T-helper 17 cell (primary cell): ENCODE measurements at places on chromosomes 4 and X.

DNA sequence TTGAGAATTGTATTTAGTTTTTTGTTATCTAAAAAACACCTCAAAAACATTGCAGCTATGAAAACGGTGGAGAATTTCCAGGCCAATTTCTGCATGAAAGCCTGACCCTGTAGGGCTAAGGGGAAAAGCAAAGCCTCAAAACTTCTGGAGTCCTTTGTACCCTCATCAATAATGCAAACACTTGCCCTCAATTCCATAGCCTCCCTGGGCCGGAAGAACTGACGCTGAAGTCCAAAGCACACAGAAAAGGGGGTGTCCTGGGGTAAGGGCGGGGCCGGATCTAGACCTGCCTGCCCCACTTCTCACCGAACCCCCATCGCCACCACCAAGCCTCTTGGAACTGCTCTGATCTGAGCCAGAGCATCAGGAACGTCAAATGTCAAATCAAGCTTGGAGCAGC is 173.9 kb upstream of the S100G start:
- no peak for DNase-seq

- no peak for DNase-seq
These were observed 70.2 kb upstream of the BCOR start for GRCh38 chrX:40167850-40168479.

GRCh38 chr4:1544861-1545281 is 138.6 kb upstream of the NKX1-1 start:
- DNase-seq, result no peak

- DNase-seq, result no peak
These were observed 54.0 kb upstream of the PLAC1 start for GRCh38 chrX:134712272-134712671.

GRCh38 chr4:10421344-10422055 is 35.7 kb downstream of the ZNF518B start:
- no peak for DNase-seq

DNA sequence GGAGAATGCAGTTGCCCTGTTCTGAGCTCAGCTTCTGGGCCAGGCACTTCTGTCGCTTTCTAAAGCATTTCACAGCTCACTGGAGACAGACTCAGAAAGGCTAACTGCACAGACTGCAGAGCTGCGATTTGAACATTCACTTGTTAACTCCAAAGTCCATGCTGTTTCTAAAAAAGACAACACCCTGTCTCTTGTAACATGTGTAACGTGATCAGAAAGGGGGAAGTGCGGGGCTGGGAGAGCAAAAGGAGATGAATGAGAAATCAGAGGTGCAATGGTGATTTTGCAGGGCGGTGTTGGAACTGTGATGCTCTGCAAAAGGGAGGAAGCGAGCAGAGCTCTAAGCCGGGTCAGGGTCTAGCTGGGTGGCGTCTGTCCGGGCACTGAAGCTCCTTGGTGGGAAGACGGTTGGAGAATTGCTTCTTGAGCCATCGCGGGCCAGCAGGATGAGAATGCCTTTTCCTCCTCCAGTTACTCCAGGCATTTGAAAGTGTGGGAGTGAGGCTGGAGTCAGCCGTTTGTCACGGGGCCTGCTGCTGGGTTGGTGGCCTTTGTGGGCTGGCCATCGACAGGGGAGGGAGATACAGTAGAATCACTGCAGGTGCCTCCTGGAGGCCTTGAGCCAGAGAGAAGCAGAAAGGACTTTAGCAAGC is 20.3 kb downstream of the TBC1D14 start:
- no peak for DNase-seq

- no peak for DNase-seq
These were observed 80.0 kb downstream of the JAKMIP1 start for GRCh38 chr4:6120361-6120760.

DNA sequence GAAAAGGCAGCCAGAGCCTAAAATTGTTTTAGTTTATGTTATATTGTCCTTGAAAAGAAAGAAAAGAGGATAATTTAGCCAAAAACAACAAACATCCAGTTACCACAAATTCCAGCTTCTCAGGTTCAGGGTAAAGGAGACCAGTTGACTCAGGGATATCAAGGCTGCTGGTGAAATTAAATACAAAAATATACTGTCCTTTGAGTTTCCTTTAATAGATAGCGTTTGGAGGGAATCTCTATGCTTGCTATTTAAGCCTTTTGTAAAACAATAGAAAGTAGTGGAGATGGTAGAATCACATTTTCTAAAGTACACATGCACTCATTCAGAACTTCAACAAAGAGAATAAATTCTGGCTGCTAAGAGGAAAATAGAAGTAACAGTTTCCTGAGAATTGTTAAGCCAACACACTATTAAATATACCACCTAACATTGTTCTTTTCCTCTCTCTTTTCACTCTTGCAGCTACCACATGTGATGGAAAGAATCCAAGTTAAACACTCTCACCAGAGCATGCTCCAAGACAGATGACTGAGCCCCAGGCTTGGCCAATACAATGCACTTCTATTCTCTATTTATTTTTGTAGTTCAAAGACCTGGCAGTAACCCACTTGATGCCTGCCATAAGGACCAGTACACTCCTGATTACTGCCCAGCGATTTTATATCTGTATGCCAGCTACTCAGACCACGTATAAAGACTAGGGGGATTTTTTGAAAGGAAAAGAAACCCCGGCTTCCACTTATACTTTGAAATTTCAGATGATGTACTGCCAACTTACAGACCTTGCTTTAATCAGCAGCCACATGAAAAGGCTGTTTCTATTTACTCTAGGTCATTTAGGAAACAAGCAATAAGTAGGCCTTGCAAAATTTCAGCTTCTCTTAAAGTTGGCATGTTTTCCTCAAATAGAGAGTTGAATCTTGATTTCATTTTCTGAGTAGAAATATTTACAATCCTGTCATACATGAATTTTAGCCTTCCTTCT is 756.9 kb downstream of the FAT4 start:
- no peak for DNase-seq

DNA sequence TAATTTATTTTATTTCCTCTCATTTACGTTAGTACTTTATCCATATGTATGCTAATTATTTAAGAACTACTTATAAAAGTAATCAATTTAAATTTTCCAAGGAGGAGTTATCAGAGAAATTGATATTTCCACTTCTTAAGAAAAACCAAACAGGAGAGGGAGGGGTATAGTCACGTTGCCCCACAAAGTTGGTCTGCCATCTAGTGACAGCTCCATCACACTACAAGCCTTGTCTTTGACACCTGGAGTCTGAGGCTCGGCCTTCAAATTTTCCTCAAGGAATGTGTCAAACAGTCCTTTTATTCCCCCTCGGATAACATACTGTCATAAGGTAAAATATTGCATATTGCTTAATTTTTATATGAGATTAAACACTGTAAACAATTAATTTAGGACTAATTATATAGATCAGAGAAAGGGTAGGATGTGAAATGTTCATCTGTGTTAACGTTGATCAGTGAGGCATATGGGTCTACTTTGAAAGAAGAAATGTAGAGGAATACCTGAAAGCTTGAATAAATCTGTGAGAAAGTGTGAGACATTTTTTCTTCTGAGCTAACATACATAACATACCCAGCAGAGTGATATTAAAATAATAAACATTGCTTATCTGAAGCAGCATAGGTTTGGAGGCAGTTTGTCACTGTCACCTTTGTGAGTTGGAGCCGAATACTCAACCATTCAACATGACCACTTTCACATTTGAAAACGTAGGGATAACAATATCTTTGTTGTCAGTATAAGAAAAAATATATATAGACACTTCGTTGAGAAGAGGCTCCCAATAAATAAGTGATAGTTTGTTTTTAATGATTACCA is 114.4 kb downstream of the GLRA3 start:
- no peak for DNase-seq

- DNase-seq, result no peak
These were observed 278.0 kb downstream of the FBXO8 start for GRCh38 chr4:174005422-174005821.

DNA sequence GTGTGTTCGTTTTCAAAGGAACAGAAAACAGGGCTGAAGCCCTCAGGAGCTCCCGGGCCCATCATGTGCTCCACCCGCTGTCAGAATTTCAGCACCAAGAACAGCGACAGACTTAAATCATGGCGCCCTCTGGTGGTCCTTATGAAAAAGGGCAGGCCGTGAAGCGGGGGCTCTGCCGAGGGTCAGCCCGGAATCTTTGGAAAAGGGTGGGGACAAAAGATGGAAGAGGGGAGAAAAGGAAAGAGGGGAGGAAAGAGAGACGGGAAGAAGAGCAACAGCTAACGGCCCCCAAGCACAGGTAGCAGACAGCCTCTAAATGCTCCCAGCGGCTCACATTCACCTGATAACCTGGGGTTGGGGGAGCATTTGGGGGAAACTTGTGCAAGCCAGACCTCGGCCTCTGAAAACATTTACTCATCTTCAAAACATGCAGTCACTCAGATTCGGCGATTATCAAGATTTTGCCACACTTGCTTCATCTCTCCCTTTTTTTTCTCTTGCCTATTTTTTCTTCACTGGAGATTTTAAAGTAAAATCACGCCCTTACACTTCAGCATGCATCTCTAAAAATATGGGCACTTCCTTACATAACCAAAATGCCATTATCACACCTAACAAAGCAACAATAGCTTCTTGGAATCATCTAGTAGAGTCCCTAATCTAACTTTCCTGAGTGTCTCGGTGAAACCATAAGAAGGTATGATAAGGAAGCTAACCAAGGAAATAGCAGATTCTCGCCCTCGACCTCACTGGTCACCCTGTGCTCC is 28.1 kb upstream of the MAN2B2 start:
- DNase-seq, result peak; percentile 23

DNA sequence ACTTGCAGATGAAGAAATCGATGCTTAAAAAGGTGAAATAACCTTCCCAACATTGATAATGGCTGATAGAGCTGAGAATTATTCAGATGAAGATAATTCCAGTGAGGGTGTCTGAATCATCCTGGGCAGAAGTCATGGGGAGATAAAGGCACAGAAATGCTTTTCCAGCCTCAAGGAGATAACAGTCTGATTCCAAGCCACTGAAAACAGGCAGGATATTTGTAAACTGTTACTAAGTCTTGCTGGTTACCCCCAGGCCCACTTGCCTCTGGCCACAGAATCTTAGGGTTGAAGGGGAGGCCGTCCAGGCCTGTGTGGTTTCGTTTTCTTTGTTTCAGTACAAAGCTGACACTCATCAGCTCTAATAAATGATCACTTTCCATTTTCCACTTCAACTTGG is 158.5 kb downstream of the SH3KBP1 start:
- no peak for DNase-seq

DNA sequence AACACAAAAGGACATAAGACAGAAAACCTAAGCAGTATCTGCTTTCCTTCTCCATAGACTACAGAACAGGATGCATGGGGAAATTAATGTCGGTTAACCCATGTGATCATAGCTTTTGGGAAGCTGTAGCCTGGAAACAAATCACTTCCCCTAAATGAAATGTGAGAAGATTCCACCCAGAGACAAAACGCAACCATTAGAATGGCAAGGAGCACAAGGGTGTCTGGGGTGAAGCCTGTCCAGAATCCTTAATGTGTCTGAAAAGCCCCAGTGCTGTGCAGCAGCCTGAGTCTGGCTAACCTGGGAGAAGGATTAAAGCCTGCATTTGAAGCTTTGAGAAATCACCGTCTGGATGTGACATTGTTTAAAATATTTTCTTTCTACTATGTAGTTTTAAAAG is 213.3 kb downstream of the ANKRD50 start:
- no peak for DNase-seq

GRCh38 chrX:115561605-115562479 is 868 bp downstream of the PLS3 start:
- DNase-seq, result no peak

- DNase-seq, result no peak
These were observed 2017.6 kb upstream of the IGFBP7 start for GRCh38 chr4:59127743-59128142.

GRCh38 chr4:98566361-98567008 is 91.9 kb downstream of the TSPAN5 start:
- no peak for DNase-seq

DNA sequence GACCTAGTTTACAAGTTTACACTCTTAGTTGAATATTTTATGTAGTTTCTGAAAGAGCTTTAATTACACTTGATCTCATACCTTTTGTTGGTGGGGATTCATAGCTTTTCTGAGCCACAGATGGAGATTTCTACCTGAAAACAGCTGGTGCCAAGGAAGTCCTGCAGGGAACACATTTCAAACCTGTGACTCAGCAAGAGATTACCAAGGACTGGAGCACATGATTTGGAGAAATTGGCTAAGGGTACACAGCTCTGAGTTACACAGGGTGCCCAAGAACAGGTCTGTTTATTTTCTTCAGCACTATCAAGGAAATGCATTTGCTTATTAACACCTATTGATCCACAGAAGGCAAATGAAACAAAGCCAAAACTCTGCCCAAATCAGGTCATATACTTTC is 691.5 kb downstream of the KCTD8 start:
- DNase-seq, result no peak

GRCh38 chr4:14043203-14043602 is 415.7 kb upstream of the BOD1L1 start:
- no peak for DNase-seq

- DNase-seq, result no peak
These were observed 126.4 kb downstream of the HMX1 start for GRCh38 chr4:8745005-8745790.

DNA sequence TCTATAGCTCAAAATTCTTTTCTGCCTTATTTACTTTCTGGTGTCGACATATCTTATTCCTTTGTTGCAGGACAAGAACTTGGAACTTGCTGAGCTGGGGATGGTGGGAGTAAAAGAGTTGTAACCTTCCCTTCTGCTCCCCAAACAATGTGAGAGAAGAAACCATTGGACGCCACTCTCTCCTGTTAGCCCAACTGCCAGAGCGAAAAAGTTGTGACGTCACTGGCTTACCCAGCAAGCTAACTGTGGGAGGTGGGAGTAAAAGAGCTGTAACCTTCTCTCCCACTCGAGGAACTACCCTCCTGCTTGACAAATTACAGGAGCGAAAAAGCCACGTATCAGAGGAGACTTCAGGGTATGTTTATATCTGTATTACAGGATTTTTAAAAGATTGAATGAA is 90.0 kb upstream of the PCDH10 start:
- no peak for DNase-seq

DNA sequence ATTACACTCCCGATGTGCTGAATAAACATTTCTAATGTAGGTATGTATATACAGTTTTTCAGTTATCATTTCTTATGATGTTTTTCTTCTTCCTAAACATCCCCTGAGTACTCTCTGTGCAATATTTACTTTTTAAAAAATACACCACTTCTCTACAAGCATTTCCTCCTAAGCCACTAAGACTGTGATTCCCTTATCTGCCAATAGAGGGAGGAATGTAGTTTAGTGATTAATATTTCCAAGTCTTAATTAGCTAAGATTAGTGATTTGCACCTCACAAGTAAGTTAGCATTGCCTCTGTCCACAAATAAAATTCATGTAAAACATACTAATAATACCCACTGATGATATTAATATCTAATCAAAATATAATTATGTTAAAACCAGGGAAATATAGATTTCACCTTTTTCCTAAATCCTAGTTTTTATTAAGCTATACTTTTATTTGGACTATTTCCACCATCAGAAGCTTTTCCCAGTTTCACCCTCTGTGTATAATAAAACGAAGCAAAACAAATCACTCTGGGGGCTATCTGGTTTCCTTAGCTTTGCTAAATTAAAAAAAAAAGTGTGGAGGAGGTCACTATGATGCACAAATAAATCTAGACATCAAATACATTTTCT is 909.1 kb downstream of the FAT4 start:
- no peak for DNase-seq
